Thoracic aorta (tissue), 2 donors: ENCODE measurements at places on chromosomes 3 and 15.

- no peak for DNase-seq
These were observed 171.1 kb downstream of the KCNAB1 start for GRCh38 chr3:156291272-156292123.

DNA sequence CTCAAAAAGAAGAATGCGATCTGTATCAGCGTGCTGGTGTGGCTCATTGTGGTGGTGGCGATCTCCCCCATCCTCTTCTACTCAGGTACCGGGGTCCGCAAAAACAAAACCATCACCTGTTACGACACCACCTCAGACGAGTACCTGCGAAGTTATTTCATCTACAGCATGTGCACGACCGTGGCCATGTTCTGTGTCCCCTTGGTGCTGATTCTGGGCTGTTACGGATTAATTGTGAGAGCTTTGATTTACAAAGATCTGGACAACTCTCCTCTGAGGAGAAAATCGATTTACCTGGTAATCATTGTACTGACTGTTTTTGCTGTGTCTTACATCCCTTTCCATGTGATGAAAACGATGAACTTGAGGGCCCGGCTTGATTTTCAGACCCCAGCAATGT, 1.3 kb downstream of the P2RY1 start:
- no peak for DNase-seq

- no peak for DNase-seq
These were observed 65.5 kb upstream of the UBE3A start for GRCh38 chr15:25504307-25504706.

GRCh38 chr3:15426579-15427118, 695 bp downstream of the METTL6 start:
- DNase-seq: no peak

DNA sequence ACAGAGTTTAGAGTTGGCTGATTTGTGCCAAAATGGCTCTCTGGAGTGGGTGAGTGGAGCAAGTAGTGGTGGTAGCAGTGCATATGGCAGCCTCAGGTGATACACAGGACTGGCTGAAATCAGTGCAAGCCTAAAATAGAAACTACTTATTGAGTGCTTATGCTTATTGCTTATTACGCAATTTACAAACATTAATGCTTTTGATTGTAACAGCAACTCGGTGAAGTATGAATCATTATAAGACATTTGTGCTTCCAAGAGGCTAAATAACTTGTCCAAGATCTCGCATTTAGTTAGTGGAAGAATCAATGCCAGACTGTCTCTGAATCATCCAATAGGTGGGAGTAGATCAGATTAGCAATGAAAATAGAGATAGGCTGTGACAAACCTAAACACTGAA, 353.8 kb downstream of the NAALADL2 start:
- DNase-seq: no peak

DNA sequence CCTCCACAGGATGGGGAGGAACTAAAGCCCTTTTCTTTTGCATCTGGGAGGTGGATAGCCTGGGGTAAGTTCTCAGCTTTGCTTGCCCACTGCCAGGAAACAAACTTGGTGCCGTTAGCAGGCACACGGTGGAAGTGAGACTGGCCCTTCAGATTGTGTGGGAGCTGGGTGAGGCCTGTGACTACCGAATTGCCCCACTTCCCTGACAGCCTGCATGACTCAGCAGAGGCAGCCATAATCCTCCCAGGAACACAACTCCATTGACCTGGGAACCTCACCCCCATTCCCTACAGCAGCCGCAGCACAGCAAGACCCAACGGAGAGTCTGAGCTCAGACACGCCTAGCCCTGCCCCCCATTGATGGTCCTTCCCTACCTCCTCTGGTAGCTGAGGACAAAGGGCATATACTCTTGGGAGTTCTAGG, 282.6 kb downstream of the KLF13 start:
- no peak for DNase-seq

DNA sequence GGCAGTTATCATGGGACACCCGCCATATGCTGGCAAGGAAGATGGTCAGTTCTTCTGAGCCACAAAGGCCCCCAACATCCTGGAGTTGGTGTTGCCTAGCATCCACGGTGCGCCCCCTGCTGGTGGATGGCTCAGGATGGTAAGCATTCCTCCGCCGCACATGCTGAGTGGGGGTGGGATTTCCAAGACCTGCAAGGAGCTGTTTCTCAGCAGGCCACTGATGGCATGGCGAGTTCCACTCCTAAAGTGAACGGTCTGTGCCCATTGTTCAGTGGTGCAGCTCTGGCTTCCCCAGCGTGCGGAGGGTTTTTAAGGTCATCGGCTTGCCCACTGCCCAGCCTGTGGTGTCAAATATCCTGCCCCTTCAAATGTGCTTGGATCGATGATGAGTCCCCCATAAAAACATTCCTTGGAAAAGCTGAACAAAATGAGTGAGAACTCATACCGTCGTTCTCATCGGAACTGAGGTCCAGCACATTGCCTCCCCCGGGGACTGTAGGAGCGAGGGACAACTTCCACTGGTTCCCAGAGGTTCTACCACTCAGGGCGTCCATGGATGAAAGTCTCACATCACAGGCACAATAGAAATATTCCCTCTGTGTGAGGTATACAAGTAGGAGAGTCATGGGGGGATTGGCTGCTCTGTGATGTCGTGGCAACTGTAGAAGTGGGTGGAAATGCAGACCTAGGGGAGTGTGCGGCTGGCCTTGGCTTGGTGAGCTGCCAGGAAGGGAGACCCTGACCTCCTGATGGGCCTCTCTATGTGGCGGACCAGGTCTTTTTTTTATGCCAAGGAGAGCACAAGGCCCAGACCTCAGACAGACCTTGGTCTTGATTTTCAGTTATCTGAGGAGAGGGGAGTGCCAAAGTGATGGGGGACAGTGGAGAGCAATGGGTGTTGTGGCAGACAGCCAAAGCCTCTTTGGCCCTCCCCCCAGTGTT, 102.0 kb downstream of the SNRPN start:
- DNase-seq: no peak

- DNase-seq: no peak
These were observed 221.9 kb upstream of the TOPAZ1 start for GRCh38 chr3:44019736-44020135.

- DNase-seq: no peak
These were observed 42.6 kb downstream of the ANKRD28 start for GRCh38 chr3:15755181-15755580.

DNA sequence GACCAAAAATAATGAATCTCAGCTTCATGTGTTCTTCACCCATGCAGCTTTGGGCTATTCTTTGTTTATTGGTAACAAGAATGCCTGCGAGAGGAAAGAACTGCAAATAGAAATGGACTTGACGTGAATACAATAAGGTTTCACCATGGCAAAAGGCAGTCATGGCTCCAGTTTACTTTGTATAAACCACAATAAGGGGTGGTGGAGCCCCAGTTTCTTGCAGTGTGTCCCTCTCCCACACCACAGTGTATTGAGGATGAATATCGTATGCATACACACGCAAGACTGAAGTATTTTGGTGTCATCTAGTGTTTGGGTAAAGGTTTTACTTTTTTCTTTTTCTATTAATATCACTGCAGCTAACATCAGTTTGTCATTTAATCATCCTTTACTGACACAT, 159.7 kb upstream of the CNTN4 start:
- no peak for DNase-seq

- no peak for DNase-seq
These were observed 41.0 kb downstream of the FMN1 start for GRCh38 chr15:33153548-33153947.

DNA sequence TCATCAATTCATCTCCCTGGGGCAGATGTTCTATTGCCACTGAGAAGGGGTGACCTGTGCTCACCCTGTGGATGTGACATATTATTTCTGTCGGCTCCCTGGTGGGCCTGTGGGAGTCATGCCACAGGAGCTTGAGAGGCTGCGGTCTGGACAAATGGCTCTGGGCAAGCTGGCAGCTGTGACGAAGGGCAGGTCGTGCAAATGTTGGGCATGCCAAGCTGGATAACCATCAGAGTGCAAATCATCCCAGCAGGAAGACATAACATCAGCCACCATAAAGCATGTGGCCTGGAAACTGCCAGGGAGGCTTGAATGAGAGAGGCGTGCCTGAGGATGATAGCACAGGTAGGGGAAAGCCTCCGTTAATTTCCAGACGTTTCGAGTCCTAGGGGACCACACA, 45.3 kb upstream of the FAM3D start:
- DNase-seq: no peak

DNA sequence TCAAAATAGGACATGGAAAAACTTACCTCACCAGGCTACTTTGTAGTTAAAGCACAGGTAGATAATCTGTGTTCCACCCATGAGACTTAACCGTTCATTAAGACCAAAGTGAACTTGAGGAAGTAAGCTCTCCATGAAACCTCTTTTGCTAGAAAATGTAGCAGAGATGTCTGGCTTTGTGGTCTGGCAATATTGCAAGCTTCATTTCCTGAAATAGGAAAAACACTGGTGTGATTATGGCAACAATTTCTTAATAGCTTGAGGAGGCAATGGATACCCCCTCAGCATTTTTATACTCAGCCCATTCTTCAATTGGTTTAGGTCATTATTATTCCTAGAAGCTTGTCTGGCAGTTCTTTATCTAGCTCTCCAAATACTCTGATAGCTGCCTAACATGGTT, 957.3 kb downstream of the IGSF11 start:
- DNase-seq: no peak

- DNase-seq: no peak
These were observed 39.4 kb upstream of the KY start for GRCh38 chr3:134690226-134690625.

GRCh38 chr3:27943106-27943505, 221.0 kb upstream of the EOMES start:
- DNase-seq: no peak

DNA sequence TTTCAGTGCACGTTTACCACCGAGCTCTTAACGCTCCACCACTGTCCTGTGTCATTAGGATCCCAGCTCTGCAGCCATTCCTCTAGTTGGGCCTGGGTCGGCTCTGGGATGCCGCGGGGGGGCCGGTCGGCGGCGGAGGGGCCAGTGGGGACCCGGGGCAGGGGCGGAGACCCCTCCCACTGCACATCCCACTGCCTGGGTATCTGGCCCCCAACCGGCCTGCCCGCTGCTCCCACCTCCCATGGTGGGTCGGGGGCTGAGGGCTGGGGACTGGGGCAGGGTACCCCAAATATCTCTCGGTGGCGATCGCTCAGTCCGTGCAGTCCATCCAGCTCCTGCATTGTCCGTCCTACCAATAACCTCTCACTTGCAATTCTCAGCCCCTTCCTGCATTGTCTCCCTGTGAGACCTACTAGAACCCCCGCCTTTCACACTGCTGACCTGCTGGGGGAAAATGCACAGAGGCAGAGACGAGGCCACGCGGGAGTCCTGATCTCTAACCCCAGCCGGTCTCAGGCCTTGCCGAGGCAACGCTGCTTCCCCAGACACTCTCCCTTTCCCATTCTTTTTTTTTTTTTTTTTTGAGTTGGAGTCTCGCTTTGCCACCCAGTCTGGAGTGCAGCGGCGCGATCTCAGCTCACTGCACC, 24.0 kb upstream of the MUC20 start:
- DNase-seq: no peak

- no peak for DNase-seq
These were observed 8.4 kb downstream of the NBEAL2 start for GRCh38 chr3:46987743-46988401.

- no peak for DNase-seq
These were observed 229.1 kb downstream of the EPHB1 start for GRCh38 chr3:135023996-135024658.

DNA sequence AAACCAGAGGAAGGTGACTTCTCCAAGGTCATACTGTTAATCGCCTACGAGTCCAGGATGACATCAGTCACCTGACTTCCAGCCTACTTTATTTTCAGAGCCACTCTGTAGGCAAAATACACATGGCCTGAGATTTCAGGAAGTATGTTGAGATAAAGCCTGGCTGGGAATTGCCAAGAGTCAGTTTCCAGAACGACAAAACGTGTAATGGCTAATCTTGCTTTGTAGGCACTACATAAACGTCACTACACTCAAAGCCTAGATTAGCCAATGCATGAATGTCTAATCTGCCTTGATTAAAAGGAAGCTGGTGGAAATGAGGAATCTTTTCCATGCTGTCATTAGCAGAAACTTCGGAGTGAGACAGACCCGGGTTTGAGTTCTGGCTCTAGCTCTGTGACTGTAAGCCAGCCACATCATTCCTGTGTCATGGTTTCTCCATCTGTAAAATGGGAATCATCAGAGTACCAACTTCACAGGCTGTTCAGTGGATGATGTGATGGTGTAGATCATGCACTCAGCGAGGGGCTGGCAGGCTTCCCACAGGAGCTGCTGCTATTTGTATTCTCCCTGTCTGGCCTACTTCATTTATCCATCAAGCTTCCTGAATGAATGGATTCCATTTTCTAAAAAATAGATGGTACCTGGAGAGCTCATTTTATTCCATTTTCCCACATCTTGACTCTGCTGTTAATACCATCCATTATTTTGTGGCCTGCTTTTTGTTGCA, 241.9 kb downstream of the XXYLT1 start:
- no peak for DNase-seq

- no peak for DNase-seq
These were observed 30.3 kb downstream of the DUSP7 start for GRCh38 chr3:52026041-52026440.
